Gastroesophageal sphincter (tissue), 4 donors: ENCODE measurements at places on chromosomes 1 and 21. TPM values are rescaled to one million over a fixed set of nuclear protein-coding genes. Genes with fewer than 3 reads are reported as not detected.
A peak's percentile ranks its signal among the peaks of the same experiment; 100 is the strongest.

DNA sequence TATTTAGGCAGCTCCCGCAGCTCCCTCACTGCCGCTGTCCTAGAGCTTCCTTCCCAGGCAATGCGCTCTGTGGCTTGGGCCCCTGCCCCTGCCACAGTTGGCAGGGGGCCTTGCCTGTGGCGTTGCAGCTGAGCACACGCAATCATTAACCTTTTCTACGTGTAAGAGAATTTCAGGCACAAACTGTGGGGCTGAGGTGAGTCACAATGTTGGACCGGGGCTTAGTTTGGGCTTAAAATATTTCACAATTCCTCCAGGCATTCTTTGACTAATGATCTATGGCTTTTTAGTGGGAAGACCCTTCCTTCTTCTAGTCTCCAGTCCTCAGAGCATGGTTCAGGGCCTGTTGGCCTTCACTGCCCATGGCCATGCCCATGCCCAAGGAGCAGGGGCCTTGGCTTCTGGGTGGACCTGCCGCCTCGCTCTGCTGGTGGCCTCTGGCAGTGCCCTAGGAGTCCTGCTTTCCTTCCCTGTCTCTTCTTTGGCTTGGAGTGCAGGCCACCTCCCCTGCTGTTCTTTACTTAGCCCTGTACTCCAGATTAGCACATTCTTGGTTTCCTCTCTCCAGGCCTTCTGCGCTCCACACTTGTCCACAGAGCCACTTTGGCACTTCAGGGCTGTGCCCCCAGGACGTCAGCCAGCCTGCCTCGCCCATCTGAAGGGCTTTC lies 39.2 kb downstream of the MAPKAPK2 start:
- peak; percentile 87 for ATAC-seq

DNA sequence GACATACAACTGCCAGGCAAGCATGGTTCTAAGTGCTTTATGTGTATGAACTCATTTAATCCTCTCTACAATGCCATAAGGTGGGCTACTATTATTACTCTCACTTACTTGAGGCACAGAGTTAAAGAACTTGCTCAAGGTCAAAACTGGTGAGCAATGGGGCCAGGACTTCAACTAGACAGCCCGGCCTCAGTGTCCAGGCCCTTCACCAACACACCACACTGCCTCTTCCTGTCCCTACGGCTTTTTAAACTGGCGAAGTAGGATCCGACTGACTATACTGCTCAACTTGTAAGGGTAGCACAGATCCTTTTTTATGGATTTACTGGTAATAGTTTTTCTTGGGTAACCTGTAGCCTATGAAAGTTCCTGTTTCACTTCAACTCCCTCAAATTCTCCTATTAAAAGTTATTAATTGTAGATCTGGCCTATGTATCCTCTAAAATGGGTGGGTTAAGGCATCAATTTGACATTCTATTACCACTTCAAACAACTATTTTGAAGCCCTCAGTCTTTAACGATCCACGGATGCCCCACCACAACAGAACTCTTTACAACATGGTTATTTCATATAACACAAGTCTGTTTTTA lies 4.3 kb downstream of the ERRFI1 start:
- ATAC-seq: no peak

DNA sequence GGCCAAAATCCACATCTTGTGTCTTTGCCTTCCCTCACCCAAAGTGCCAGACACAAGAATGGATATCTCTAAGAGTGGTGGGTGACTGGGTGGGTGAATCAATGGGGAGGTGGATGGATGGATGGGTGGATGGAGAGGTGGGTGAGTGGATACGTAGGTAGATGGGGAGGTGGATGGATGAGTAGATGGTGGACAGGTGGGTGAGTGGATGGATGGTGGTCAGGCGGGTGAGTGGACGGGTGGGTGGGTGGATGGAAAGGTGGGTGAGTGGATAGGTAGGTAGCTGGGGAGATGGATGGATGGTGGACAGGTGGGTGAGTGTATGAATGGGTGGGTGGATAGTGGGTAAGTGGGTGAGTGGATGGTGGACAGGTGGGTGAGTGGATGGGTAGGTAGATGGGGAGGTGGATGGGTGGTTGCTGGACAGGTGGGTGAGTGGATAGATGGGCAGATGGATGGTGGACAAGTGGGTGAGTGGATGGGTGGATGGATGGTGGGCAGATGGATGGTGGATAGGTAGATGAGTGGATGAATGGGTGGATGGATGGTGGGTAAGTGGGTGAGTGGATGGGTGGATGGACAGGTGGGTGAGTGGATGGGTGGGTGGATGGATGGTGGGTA lies 34.2 kb downstream of the SLC19A1 start:
- ATAC-seq: no peak

Gene FYB2
- not detected for total RNA-seq

Gene CD84
- 3.7 TPM for total RNA-seq
